Activated CD4-positive, alpha-beta T cell treated with anti-CD3 and anti-CD28 coated beads for 36 hours (primary cell): ENCODE measurements at places on chromosomes 7 and 10. TPM values are rescaled to one million over a fixed set of nuclear protein-coding genes. Genes with fewer than 3 reads are reported as not detected.

DNA sequence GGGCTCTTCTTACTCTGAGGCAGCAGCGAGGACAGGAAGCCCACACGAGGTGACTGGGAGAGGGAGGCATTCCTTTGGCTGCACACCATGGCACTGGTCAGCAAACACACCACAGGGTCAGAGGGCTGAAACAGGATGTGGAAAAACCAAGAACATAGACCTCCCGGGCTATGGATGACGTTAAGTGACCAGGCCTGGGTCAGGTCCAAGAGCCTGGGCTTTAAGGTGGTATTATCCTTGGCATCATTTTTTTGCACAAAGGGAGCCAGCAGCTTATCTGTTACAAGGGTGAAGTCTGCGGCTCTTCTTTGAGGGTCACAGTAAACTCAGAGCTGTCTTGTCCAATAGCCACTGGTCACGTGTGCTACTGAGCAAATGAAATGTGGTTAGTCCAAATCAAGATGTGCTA, 7.0 kb downstream of the WDR91 start:
- no peak overlapping the region for H3K4me3 ChIP-seq
- H3K36me3 ChIP-seq = peaks cover 34% of the 10 kb centered on the region
- no peak overlapping the region for H3K27ac ChIP-seq
- H3K27me3 ChIP-seq = no peaks in the 10 kb centered on the region
- H3K4me1 ChIP-seq = peaks cover 45% of the 10 kb centered on the region

DNA sequence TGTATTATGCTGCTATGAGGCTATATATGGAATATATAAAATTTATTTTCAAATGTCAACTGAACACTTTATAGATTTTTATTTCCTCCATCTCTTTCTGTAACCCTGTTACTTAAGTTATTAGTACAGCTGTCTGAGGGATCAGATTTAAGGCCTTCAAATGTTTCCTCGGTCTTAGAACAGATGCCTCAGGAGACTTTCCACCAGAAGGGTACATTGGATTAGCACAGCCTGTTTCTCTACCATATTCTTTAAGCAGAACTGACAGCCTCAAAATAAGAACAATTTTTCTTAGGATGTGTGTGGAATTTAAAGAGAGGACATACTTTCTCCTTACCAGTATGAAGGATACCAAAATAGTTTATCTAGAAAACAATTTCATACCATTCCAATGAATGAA, 53.0 kb upstream of the HGF start:
- H3K27ac ChIP-seq = no peak overlapping the region
- H3K4me3 ChIP-seq = no peak overlapping the region
- H3K36me3 ChIP-seq = no peaks in the 10 kb centered on the region
- no peaks in the 10 kb centered on the region for H3K27me3 ChIP-seq

GRCh38 chr7:146557971-146558469, 441.4 kb downstream of the CNTNAP2 start:
- no peaks in the 10 kb centered on the region for H3K36me3 ChIP-seq
- H3K4me3 ChIP-seq = no peak overlapping the region
- H3K4me1 ChIP-seq = no peaks in the 10 kb centered on the region
- H3K27ac ChIP-seq = no peak overlapping the region
- DNase-seq = no peak

- no peaks in the 10 kb centered on the region for H3K27me3 ChIP-seq
- DNase-seq = no peak
- H3K27ac ChIP-seq = no peak overlapping the region
- no peaks in the 10 kb centered on the region for H3K36me3 ChIP-seq
Measured at GRCh38 chr7:17105701-17106100, 192.8 kb upstream of the AHR start.

DNA sequence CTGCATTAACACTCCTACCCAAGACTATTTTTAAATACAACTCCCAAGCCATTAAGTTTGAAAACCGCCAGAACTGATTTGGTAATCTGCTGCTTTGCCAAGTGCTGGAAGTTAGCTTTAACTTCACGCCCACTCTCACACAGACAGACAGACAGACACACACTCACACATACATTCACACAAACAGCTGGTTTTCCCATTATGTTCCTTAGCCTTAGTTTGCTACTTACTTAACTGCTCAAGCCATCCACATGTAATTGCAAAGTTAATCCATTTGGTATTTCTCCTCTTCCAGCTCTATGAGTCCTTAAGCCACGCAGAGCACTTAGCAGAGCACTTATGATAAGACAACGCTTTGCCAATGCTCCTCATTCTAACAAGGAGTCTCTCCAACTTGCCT, 8.3 kb downstream of the COBL start:
- no peak overlapping the region for H3K4me3 ChIP-seq
- H3K36me3 ChIP-seq = no peaks in the 10 kb centered on the region
- H3K4me1 ChIP-seq = no peaks in the 10 kb centered on the region
- peaks cover 2% of the 10 kb centered on the region for H3K27me3 ChIP-seq
- H3K27ac ChIP-seq = no peak overlapping the region

- no peak overlapping the region for H3K27ac ChIP-seq
- DNase-seq = no peak
- H3K36me3 ChIP-seq = no peaks in the 10 kb centered on the region
- no peaks in the 10 kb centered on the region for H3K27me3 ChIP-seq
Measured at GRCh38 chr7:47816647-47817046, 131.6 kb downstream of the PKD1L1 start.

DNA sequence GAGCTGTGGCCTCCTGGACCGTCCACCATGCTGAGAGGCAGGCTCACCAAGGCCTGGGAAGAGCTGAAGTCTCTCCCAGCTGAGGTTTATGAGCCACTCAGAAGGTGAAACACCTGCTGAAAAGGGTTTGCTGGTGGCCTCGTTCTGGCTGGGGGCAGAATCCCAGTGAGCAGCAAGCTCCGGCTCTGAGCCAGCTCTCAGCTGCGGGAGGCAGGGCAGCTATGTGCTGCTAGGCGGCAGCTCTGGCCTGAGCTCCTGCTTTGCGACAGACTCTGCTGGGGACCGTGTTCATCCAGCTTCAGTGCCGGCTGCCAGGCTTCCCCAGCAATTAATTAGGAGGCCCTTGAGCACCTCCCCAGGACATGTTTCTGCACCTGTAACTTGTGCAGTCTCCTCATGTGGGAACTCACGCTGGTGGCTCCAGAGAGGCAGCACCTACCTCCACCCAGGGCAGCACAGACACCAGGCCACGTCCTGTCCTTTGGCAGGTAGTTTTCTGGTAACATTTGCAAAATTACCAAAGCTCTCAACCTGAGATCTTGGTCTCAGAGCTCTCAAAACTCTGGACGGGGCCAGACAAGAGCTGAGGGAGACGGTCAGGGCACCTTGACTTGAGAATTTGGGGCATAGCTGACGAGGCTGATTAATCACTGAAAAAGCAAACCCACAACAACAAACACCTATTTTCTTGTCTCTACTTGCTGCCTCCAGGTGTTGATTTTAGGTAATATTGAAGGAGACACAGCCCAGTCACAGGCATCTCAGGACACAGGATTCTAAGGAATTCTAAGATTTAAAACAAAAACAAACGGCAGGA, 185.0 kb downstream of the TCERG1L start:
- no peaks in the 10 kb centered on the region for H3K36me3 ChIP-seq
- DNase-seq = no peak
- H3K4me1 ChIP-seq = peaks cover 9% of the 10 kb centered on the region
- H3K27ac ChIP-seq = no peak overlapping the region
- H3K4me3 ChIP-seq = no peak overlapping the region

DNA sequence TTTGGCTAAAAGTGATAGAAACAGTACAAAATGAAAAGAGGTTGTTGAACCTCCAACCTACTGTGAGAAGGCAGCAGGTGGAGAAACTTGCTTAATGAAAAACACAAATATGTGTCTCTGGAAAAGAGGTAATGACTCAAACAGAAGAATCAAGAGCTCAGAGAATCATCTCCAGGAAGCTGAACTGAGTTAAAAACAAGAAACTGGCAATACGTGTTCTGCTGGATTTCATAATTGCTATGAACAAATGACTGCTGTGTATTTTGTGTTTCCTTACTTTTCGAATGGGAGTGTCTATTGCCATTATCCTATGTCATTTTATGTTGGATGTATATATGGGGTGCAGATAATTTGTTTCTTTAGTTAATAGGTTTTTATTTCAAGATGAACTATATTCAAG, 401.1 kb downstream of the DGKB start:
- H3K27me3 ChIP-seq = no peaks in the 10 kb centered on the region
- no peaks in the 10 kb centered on the region for H3K36me3 ChIP-seq
- DNase-seq = no peak
- no peaks in the 10 kb centered on the region for H3K4me1 ChIP-seq
- H3K27ac ChIP-seq = no peak overlapping the region

- no peak for DNase-seq
- H3K27me3 ChIP-seq = peaks cover 3% of the 10 kb centered on the region
- no peaks in the 10 kb centered on the region for H3K36me3 ChIP-seq
- H3K27ac ChIP-seq = no peak overlapping the region
- no peak overlapping the region for H3K4me3 ChIP-seq
Measured at GRCh38 chr7:44183386-44183785, 5.9 kb downstream of the GCK start.

- H3K36me3 ChIP-seq = no peaks in the 10 kb centered on the region
- no peak overlapping the region for H3K4me3 ChIP-seq
- DNase-seq = no peak
- no peaks in the 10 kb centered on the region for H3K4me1 ChIP-seq
- H3K27ac ChIP-seq = no peak overlapping the region
Measured at GRCh38 chr10:108421266-108421665, 1256.8 kb upstream of the SORCS1 start.

- no peaks in the 10 kb centered on the region for H3K4me1 ChIP-seq
- H3K36me3 ChIP-seq = no peaks in the 10 kb centered on the region
- no peak overlapping the region for H3K27ac ChIP-seq
- DNase-seq = no peak
- H3K4me3 ChIP-seq = no peak overlapping the region
Measured at GRCh38 chr10:99358101-99358500, 28.9 kb downstream of the CNNM1 start.

- H3K36me3 ChIP-seq = no peaks in the 10 kb centered on the region
- peaks cover 26% of the 10 kb centered on the region for H3K27me3 ChIP-seq
- H3K4me1 ChIP-seq = no peaks in the 10 kb centered on the region
Measured at GRCh38 chr10:4742217-4742616, 83.8 kb upstream of the AKR1E2 start.

- peak overlapping the region; percentile 29 for H3K4me3 ChIP-seq
- H3K27ac ChIP-seq = peak overlapping the region; percentile 99
- H3K36me3 ChIP-seq = peaks cover 71% of the 10 kb centered on the region
- DNase-seq = peak; percentile 40
Measured at GRCh38 chr10:61987951-61988379, 86.5 kb downstream of the ARID5B start.

DNA sequence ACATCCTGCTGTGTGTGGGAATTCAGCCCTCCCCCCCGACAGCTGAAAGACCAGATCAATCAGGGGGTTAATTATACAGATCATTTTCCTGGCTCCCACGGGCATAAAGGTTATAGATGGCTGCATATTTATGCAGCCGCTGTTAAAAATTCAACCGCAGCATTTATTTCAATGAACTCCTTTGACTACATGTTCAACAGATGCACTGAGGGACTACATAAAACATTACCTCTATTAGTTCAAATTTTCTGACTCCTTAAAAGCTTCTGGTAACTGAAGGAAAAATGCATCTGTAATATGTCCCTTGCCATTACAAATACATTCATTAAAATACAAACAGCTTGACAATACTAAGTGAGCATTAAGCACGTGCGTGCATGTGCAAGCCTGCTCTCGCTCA, 49.7 kb upstream of the YAE1 start:
- no peaks in the 10 kb centered on the region for H3K4me1 ChIP-seq
- H3K36me3 ChIP-seq = no peaks in the 10 kb centered on the region
- no peak overlapping the region for H3K27ac ChIP-seq
- H3K4me3 ChIP-seq = no peak overlapping the region
- DNase-seq = no peak
- peaks cover 1% of the 10 kb centered on the region for H3K27me3 ChIP-seq

DNA sequence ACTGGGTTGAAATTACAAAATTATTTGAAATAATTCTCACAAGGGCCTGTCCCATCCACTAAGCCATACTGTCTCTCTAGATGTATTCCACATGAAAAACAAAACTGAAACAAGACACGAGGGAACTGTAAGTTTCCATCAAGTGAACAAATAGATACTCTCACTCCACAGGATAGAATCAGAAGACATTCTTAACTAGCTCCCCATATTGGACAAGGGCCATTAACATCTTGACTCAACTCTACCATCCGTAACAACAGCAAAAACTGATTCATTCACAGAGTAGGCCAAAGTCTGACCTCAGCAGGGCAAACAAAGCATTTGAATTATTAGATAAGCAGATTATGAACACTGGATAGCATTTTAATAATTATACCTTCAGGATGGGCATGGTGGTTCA, 29.1 kb downstream of the UBE2H start:
- peak overlapping the region; percentile 61 for H3K27ac ChIP-seq
- no peaks in the 10 kb centered on the region for H3K27me3 ChIP-seq
- H3K36me3 ChIP-seq = peaks cover 7% of the 10 kb centered on the region
- no peak overlapping the region for H3K4me3 ChIP-seq
- H3K4me1 ChIP-seq = peaks cover 36% of the 10 kb centered on the region

DNA sequence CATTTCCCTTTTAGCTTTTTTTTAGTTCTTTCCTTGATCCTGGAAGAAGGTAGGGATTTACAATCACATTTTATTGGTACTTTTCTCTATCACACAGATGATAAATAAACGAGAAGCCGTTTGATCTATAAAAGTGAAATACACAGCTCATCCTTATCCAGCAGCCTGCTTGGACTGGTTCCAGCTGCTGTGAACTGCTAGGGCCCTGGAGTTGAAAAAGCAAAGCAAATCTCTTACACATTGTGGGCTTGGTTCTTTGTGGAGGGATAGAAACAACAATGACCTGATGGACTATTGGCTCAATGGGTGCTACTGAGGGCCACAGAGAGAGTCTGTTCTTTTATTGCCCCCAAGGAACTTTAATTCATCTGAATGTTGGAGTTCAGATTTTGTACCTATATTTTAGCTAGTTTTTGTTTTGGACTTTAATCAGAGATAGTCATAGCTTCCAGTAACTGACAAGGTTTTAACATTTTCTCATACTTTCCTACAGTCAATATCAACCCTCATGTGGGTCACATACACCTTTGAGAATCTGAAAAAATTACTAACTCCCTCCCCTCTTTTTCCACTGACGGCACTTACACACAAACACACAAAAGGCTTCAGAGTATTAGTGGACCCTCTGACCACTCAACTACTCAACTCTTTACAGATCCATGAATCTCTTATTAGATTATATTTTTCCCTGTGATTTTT, 91.6 kb upstream of the CCDC6 start:
- H3K36me3 ChIP-seq = no peaks in the 10 kb centered on the region
- no peak overlapping the region for H3K4me3 ChIP-seq
- H3K27ac ChIP-seq = no peak overlapping the region
- peaks cover 10% of the 10 kb centered on the region for H3K4me1 ChIP-seq
- peaks cover 3% of the 10 kb centered on the region for H3K27me3 ChIP-seq

- H3K4me3 ChIP-seq = no peak overlapping the region
- H3K27me3 ChIP-seq = no peaks in the 10 kb centered on the region
- DNase-seq = no peak
- no peaks in the 10 kb centered on the region for H3K36me3 ChIP-seq
Measured at GRCh38 chr7:39531818-39532217, 34.4 kb upstream of the YAE1 start.

- H3K27me3 ChIP-seq = no peaks in the 10 kb centered on the region
- H3K27ac ChIP-seq = no peak overlapping the region
- no peaks in the 10 kb centered on the region for H3K4me1 ChIP-seq
- no peak overlapping the region for H3K4me3 ChIP-seq
Measured at GRCh38 chr10:107790271-107790670, 625.8 kb upstream of the SORCS1 start.

The ANXA8L1 gene
- total RNA-seq = not detected

The GTF2I gene
- 125 TPM for total RNA-seq

The MBL2 gene
- total RNA-seq = not detected

The FAM180A gene
- not detected for total RNA-seq

The CYP2C19 gene
- total RNA-seq = not detected

The LIPJ gene
- total RNA-seq = not detected

The DUSP5 gene
- total RNA-seq = 70.7 TPM

The FBXL13 gene
- total RNA-seq = 0.32 TPM

The SGMS1 gene
- total RNA-seq = 7.5 TPM
